Sciatic nerve (tissue), 2 donors: ENCODE measurements at places on chromosomes 6 and 20.

- DNase-seq: no peak
These were observed 22.5 kb downstream of the JARID2 start for GRCh38 chr6:15268137-15268908.

GRCh38 chr20:13554706-13555105 is 84.0 kb downstream of the TASP1 start:
- no peak for DNase-seq

DNA sequence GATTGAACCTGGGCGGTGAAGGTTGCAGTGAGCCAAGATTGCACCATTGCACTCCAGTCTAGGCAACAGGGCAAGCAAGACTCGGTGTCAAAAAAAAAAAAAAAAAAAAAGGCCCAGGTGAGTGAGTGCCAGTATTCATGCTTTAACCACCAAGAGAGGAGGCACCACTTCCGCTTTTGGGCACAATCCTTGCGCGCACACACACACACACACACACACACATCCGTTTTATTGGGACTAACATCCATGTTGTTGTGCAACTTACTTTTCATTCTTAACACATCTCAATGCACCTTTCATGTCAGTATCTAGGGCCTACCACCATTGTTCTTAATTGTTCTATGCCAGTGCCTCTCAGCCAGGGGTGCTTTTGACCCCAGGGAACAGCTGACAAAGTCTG is 263.0 kb downstream of the CDC5L start:
- DNase-seq: no peak

GRCh38 chr6:34473967-34474366 is 8.1 kb downstream of the PACSIN1 start:
- no peak for DNase-seq

DNA sequence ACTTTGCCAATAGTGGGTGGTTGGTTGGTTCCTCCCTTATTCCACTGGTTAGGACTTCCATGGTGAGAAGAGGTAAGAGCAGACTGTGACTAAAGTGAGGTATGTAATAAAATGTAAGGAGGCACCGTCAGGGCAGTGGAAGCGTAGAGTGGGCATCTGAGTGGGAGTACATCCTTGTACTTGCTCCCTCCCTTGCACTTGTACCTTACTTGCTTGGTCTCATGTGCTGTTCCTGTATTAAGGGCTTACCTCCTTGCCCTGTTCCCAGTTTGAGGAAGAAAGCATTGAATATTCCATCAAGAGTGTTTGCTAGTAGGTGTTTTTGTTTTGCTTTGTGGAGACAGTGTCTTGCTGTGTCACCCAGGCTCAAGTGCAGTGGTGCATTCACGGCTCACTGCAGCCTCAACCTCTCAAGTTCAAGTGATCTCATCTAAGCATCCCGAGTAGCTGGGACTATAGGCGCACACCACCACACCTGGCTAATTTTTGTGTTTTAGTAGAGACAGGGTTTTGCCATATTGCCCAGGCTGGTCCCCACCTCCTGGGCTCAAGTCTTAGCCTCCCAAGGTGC is 25.5 kb downstream of the AMD1 start:
- DNase-seq: no peak

- peak; percentile 80 for DNase-seq
These were observed at the start of gene RNF144B for GRCh38 chr6:18387061-18387721. Gene RNF144B, plus strand, starts transcription at chr6:18387350. Its CDS starts 12,185 bp downstream, at chr6:18399535.

DNA sequence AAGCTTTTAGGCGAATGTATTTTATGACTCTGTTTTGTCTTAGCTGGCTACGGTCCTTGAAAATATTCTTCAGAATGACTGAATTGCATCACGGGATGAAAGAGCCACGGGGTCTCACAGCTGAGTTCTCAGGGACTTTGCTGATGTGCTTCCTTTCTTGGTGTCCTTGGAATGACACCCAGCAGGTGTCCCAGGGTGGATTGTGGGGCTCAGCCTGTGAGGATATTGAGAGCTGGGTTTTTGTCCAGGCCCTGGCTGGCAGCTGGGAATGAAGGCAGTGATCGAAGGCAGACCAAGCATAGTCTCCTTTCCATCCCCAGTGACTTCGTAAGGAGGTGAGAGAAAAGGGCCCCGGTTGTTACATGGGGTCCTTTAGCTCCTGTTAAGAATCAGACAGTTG is 18.8 kb upstream of the MAPK13 start:
- DNase-seq: no peak

DNA sequence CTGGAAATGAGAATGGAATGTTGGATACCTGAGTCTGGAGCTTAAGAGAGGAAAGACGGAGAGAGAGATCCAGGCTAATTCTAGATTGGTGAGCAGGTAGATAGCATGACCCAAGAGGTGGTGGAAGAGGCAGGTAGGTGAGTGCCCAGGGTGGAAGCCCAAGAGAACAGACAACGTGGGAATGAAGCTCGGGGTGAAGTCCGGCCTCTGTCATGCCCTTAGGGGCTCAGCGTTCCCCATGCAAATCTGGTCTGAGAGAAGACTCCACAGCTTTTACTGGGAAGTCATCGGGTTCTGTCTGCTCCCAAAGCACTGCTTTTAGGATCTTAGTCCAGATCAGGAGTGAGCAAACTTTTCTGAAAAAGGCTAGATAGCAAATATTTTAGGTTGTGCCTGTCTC is 3.6 kb downstream of the NELFCD start:
- DNase-seq: no peak

GRCh38 chr6:77361018-77361417 is 102.3 kb downstream of the HTR1B start:
- no peak for DNase-seq

DNA sequence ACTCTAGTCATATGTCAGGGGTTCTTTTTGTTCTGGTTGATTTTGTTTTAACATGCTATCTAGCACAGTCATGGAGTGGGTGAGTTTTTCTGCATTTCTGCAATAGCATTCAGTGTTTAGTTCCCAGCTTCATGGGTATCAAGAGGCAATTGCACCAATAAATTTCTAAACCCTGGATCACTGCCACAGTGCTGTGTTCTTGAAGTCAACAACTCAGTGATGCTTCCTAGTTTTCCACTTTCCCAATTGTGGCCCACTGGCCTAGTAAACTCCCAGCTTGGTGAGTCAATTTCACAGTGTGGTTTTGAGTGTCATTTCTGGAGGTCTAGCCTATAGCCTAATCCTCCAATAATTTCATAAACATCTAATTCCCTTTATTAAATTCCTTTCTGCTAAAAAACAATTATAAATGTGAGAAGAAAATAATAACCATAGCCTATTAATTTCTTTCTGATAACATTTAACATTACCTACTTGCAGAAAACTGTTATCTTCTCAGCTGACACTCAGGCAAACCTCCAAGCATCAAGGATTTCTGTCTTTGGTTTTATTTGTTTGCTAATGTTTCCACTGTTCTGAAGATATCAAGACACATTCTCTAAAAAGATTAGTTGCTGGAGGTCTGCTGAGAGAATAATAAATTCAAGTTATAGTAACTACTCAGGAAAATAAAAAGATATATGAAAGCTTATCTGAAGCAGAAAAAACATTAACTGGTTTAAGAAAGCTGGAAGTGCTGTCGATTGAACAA is 89.9 kb downstream of the PDE7B start:
- DNase-seq: no peak

DNA sequence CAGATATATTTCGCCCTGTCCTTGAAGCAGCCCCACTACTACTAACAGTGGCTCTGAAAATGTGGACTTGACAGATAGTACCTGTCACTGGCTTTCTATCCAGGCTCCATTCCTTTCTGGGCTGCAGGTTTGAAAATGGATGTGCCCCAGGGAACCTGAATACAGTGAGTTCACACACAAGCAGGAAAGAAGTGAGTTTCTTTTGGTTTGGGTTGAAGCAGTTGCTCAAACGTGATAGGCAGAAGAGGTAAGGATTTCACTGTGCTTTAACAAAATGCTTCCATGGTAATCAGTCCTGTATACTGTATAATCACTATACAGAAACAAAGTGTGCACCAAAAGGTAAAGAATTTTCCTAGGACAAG is 382.9 kb downstream of the PRKN start:
- DNase-seq: no peak

- no peak for DNase-seq
These were observed 63.6 kb upstream of the NOX3 start for GRCh38 chr6:155519176-155519738.

GRCh38 chr20:31923388-31924331 is 28.2 kb downstream of the PDRG1 start:
- no peak for DNase-seq

DNA sequence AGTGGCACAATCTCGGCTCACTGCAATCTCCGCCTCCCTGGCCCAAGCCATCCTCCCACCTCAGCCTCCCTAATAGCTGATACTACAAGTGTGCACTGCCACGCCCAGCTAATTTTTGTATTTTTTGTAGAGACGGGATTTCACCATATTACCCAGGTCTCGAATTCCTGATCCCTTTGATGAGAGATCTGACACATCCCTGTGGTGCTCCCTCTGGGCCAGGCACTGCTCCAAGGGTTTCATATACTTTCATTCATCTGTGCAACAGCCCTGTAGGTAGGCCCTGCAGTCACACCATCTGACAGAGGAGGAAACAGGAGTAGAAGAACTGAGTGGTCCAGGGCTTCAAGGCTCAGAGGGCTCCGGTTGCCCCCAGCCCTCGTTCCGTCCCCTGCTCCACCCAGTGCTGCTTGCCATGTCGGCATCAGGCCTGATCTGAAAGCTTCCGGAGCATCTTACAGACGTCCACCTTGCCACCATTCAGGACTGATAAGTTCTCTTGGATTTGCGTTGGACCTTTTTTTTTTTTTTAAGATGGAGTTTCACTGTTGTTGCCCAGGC is 3.3 kb downstream of the ZGPAT start:
- DNase-seq: peak; percentile 30

DNA sequence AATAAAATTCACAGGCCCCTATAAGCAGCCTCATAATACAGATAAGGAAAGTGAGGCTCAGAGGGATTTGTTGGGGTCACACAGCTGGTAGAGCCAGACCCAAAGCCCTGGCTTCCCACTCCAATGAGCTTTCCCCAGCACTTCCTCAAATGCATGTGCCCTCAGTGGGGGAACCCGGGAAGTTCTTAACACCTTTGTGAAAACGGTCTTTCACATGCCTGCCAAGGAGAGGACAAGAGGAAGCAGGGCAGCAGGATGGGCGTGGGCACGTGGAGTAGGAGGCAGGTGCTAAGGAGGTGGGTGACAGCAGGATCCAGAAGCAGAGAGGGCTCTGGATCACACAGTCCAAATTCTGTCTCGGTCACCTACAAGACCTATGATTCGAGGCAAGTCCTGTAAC is 598 bp downstream of the PI16 start:
- peak; percentile 47 for DNase-seq

DNA sequence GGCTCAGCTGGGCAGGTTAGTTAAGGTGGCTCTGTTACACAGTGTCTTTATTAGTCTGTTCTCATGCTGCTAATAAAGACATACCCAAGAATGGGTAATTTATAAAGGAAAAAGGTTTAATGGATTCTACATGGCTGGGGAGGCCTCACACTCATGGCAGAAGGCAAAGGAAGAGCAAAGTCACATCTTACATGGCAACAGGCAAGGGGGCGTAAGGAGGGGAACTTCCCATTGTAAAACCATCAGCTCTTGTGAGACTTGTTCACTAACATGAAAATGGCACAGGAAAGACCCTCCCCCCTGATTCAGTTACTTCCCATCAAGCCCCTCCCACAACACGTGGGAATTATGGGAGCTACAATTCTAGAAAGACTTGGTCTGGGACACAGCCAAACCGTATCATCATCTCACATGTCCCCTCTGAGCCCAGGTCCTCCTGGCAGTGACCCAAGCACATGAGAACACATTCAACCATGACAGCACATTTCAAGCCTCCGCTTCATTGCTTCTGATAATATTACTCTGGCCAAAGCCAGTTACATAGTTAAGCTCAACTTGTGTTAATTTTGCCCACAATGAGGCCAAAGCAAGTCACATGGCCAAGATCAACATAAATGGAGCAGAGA is 383.9 kb downstream of the PLCB1 start:
- no peak for DNase-seq

- DNase-seq: peak; percentile 51
These were observed 38.2 kb downstream of the SPDEF start for GRCh38 chr6:34517966-34518365.

GRCh38 chr6:96460052-96460700 is 61.4 kb upstream of the UFL1 start:
- no peak for DNase-seq

- no peak for DNase-seq
These were observed 67.3 kb downstream of the TRAM2 start for GRCh38 chr6:52509281-52510212.

- no peak for DNase-seq
These were observed 78.5 kb downstream of the AGPAT4 start for GRCh38 chr6:161195386-161195785.

- DNase-seq: no peak
These were observed 307.9 kb upstream of the POU3F2 start for GRCh38 chr6:98526465-98526864.

- DNase-seq: no peak
These were observed 60.0 kb downstream of the PRL start for GRCh38 chr6:22236626-22237414.

- no peak for DNase-seq
These were observed 3.9 kb upstream of the KCNS1 start for GRCh38 chr20:45104786-45105185.

- DNase-seq: no peak
These were observed 510.8 kb upstream of the POU3F2 start for GRCh38 chr6:98323605-98324004.

GRCh38 chr6:22411376-22412105 is 114.7 kb upstream of the PRL start:
- DNase-seq: no peak

GRCh38 chr20:2978519-2978918 is 64.9 kb upstream of the GNRH2 start:
- DNase-seq: no peak

DNA sequence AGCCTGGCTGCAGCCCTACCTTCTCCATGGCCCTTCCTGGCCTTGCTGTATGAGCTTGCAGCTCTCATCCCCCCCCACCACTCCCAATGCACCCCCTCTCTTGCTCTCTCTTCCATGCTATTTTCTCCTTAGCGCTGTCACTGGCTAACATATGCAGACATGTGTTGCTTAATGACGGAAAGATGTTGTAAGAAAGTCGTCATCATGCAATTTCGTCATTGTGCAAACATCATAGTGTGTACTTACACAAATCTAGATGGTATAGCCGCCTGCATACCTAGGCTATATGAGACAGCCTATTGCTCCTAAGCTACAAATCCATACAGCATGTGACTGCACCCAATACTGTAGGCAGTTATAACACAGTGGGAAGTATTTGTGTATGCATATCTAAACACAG is 27.0 kb downstream of the ANGPT4 start:
- no peak for DNase-seq

DNA sequence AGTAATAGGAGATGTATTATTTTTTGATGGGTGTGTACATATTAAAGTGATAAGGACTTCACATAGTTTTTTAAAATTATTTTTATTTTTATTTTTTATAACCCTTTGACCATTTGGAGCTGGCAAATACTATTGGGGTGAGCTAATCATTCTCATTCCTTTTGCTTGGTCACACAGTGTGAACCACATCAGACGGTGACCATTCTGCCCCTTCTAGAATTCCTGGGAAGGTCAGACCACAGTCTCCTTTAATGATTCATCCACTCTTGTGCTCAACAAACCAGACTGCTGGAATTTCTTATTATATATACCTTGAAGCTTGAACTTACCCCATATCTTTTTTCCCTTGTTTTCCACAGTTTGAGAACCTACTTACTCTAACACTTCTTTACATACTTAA is 23.9 kb upstream of the PRL start:
- DNase-seq: no peak
